Endothelial cell of coronary artery (primary cell): ENCODE measurements at places on chromosomes 1 and 21. TPM values are rescaled to one million over a fixed set of nuclear protein-coding genes. Genes with fewer than 3 reads are reported as not detected.

Gene GBP3
- 23.5 and 33.7 TPM in 2 replicates for total RNA-seq

Gene CCDC190
- total RNA-seq = 10.4 and 46.1 TPM in 2 replicates

Gene HRNR
- total RNA-seq = not detected in 2 replicates

Gene TMEM51
- total RNA-seq = 2.7 and 4.8 TPM in 2 replicates

Gene KCNJ6
- under 0.01 TPM in 1 of 2 replicates, not detected in the other for total RNA-seq

Gene RIIAD1
- not detected in 2 replicates for total RNA-seq

Gene ZNF695
- total RNA-seq = 1.3 and 2.0 TPM in 2 replicates
